Stimulated activated CD8-positive, alpha-beta memory T cell treated with anti-CD3 and anti-CD28 coated beads, Interleukin-12 subunit alpha, Interleukin-12 subunit beta, amount 100 ng/mL, for 4 hours (primary cell): ENCODE measurements at places on chromosomes 5 and 9.

- no peak for DNase-seq
Observed at GRCh38 chr5:173922527-173922926, 34.4 kb downstream of the CPEB4 start.

DNA sequence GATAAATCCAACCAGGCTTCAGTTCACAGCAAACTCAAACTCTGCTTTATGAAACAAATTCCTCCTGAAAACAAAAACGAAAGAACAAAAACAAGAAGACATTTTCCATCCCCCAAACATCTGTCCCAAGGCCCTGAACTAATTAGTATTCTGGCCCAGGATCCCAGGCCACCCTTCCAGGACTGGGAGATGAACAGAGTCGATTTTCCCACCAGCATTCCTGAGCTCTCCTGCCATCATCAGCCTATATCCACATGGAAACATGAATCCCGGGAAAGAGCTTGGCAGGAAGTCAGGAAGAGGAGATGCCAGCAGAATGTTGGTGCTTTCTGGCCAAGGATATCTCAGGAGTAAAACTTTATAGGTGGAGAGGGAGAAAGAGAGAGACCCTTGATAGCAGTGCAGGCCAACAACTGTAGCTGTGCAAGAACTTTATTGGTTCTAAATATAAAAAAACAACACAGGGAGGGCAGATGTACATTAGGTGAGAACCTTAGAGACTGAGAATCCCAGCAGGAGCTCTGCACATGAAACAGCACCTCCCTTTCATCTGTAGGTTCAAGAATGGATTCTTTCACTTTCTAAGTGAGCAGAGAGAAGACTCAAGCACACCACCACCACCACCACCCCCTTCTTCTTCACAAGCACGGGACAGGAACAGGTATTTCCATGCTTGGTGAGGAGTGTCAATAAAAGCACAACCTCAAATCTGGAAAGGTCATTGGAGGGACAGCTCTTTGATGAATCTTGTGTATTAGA, 190.7 kb upstream of the TAS2R1 start:
- DNase-seq, result no peak

DNA sequence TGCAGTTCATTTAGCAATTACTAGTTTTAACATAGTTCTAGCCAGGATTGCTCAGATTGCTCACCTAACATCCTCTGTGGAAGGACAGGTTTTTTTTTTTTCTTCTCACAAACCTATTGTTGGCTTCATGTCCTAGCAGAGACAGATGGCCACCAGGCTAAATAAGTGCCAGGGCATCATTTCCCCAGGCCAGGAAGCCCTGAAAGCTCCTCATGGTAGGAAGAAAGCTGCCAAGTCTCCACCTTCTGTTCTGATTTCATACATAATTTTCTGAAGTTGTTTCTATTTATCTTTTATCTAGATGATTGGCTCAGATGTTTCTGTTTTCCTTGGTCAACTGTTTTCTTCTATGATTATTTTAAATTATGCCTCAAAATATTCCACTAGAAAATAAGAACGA, 31.0 kb downstream of the EFCAB9 start:
- no peak for DNase-seq

DNA sequence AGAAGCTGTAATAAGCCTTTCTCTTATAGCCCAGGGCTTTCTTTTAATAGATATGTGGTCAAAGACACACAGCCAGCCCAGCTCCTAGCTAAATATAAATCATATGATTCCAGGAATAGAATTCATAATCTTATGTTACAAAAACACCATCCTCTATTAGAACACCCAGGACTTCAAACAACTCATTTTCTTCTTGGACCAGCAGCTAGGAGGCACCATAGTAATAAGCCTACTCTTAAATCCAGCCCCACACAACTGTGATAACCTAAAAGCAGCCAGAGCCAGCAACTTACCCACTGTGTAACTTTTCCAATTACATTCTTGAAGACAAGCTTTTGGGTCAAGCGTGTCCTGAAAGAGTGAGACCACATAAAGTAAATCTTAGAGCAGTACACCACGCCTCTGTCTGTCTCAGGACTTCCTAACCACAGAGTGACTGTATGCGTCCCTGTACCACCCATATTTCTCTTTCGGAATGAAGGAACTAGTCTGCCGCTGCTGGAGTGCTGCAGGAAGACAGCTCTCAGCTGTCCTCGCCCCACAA, 223.8 kb downstream of the TLE1 start:
- no peak for DNase-seq

GRCh38 chr5:137696481-137696880, 39.4 kb downstream of the KLHL3 start:
- no peak for DNase-seq

DNA sequence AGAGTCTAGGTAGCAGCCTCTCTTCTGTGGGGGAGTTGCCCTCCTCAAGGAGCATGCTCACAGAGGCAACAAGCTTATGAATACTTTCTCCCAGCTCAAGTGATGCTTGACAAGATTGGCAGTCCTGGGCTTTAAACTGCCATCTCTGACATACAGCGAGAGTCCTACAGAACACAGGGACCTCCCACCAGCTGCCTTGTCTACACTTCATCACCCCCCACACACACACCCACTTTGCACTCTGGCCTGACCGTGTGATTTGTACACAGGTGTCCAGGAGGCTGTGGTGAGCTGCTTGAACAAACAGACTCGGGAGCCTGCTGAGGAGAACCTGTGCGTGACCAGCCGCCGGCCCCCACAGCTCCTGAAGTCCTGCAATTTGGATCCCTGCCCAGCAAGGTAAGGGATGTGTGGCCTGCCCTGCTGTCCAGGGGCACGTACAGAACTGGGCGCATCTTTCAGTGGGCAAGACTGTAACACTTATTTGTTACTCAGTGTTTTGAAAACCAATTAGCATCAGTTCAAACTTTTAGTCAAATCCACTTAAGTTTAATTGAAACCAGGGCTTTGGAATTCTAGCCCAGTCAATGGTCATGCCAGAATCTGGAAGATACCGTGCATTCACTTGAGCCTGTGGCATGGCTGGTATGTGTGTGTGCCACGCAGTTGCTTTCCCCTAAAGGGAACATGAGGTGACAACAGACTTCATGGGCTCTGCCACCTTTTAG, 247.5 kb downstream of the ADAMTSL1 start:
- no peak for DNase-seq

DNA sequence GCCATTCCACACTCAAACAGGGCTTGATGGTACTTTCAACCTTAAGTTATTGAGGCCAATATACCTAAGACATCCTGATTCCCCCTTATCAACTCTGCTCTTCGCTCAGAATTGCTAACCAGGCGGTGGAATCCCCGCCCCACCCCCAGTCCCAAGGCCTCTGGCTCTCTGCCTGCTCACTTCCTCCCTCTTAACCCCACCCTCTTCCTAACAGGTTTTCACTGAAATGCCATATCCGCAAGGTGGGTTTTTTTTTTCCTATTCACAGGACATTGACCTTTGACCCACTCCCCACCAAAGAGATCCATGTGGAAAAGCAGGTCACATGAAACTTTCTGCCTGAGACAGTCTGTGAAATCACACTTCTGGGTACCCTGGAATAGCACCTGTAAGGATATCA, 66.6 kb upstream of the IFNK start:
- no peak for DNase-seq

DNA sequence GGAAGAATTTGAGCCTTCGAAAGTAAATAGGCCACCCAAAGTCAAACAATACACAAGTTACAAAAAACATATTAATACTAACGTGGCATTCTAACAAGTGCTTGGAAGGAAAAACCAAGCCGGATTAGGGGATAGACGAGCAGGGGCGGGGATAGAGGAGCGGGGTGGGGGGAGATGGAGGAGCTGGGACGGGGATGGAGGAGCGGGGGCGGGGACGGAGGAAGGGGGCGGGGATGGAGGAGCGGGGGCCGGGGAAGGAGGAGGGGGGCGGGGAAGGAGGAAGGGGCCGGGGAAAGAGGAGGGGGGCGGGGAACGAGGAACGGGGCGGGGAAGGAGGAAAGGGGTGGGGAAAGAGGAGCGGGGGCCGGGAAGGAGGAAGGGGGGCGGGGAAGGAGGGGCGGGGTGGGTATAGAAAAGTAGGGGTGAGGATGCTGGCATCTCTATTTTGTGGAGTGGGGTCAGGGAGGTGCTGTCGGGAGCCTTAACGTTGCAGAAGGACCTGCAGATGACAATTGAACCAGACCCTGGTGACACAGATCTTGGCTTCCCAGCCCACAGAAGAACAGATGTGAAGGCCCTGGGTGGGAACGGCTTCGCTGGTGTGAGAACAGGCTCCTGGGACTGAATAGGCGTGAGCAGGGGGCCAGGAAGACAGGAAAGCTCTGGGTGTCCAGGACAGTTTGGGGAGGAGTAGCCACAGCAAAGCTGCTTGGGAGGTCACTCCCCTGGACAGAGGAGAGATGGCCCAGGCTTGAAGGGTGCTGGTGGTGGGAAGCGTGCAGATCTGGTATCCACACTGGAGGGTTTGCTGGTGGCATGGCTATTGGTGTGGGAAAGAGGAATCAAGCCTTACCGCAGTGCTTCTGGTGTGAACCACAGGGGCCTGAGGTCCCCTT, 233.3 kb upstream of the DAP start:
- DNase-seq, result no peak

DNA sequence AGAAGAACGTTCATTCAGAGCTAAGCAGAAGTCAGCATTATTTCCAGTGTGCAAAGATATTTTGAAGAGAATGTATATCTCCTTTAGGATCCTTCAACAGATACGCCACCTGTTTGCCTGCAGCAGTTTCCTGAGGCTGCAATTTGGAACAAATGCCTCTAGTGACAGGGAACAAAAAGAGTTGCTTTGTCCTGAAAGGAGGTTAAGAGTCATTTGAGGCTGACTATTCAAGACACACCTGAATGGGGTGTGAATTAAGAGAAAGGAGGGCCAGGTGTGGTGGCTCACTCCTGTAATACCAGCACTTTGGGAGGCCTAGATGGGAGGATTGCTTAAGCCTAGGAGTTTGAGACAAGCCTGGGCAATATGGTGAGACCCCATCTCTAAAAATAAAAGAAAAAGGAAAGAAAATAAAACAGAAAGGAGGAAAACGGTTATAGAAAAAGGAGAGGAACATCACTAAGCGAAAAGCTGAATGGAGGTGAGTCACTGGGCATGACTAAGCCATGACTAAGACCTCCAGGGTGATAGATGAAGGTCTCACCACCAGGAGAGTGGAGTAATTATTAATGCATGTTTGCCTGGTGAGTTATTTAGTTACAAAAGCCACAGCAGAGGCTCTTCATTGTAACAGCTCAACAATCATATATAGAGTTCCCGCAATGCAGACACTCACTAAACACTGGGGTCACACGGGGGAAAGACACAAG, 255.2 kb upstream of the TNC start:
- DNase-seq, result no peak

DNA sequence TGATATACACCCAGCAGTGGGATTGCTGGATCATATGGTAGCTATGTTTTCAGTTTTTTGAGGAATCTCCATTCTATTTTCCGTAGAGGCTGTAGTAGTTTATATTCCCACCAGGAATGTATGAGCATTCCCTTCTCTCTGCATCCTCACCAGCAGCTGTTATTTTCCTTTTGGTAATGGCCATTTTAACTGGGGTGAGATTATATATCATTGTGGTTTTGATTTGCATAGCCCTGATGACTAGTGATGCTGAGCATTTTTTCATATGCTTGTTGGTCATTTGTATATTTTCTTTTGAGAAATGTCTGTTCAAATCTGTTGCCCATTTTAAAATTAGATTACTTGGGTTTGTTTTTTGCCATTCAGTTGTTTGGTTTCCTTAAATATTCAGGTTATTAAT, 11.2 kb upstream of the PPIC start:
- no peak for DNase-seq

DNA sequence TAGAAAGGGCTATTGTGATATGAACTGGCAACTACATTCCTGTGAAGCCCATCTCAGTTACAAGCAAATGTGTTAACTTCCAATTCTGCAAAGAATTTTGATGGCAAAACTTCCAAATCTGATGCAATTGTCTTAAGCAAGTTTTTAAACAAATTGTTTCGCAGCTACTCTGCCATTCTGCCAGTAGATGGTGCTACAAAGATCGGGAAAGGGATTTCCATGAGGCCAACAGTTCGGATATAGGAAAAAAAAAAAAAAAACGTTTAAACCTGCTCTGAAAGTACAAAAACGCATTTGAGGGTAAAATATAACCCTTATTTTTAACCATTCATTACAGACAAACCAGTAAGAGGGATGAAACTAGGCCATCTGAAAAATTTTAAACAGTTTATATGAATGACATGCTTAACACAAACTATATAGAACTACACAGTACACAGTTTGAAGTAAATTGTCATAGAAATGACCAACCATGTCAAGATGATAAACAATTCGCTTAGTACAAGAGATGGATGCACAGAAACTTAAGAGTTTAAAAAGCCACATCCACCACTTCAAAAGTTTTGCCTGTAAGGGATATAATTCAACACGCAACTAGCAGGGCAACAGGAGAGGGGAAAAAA, 2.2 kb downstream of the HNRNPA0 start:
- no peak for DNase-seq

DNA sequence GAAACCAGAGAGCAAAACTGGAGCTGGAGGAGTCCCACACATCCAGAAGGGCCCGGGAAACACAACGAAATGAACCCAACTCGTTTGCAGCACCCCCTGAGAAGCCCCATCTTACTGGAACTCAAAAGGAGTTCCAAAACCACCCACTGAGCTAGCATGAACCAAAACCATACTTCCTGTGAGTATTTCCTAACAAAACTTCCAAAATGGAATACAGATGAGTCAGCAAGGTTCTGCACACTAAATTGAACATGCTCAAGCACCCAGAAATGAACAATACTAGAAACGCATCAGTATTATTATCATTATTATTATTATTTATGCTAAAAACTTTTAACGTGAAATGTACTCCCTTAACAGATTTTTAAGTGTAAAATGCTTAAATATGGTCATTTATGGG, 8.0 kb upstream of the SPOCK1 start:
- DNase-seq, result no peak

GRCh38 chr5:140217299-140218026, 42.5 kb downstream of the CYSTM1 start:
- DNase-seq, result no peak

- DNase-seq, result no peak
Observed at GRCh38 chr5:3650320-3650719, 54.7 kb downstream of the IRX1 start.

DNA sequence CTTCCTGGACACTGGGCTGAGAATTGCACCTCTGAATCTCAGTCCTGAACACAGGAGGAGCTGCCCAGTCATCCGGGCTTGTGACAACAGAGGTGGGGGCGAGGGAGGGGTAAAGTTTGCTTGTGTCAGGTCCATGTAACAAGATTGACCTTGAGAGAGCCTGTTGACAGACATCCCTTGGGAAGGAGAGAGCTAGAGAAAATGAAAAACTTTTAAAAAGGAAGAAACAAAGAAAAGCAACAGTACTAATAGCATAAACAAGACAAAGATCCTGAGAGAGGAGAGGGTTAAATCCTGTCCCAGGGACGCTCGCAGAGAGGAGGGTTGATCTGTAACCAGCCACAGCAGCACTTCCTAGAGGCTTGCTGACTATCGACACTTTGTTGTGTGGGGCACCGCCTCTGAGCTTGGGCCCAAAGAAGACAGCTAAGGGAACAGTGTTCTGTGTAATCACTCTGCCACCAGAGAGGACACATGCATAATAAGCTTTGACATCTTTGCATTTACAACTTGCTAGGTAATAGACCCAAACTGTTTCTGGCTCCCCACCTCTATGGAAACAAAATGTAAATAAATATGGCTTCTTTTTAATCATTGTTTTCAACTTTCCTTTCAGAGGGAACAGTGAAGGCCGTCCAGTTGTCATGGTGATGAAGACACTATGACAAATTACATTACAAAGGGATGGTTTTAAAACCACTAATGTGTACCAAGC, 363.7 kb downstream of the CSNK1G3 start:
- DNase-seq, result no peak

GRCh38 chr5:107470295-107470582, 200.5 kb downstream of the EFNA5 start:
- DNase-seq, result no peak
